ENCODE measurements at places on chromosomes 16 and 17.

DNA sequence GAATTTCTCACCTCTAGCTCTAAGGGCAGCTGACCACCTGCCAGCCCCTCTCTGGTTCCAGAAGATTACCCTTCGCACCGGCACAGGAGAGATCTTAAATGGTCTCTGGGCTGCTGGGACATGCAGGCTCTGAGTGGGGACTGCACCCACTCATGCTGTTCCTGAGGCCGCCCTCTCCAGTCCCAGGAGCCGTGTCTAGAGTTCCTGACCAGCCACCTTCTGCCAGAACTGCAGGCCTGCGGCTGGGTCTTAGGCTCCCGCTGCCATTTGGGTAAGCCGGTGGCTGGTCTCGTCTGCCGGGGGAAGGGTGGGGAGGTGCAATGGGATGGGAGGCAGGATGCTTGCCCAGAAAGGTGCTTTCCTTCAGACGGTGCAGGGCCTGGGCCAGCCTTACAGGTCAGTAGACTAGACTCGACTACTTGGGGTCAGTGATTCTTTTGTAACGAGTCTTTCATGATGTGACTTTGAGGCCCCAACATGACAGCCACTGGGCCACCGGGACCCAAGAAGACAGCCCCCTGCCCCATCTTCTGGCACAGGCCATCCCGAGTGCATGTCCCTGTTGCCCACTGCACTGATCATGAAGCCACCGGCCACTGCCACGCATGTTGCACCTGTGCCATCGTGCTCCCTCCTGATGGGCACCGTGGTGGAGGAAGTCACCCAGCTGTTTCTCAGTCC is 26.4 kb downstream of the B9D1 start:
- DNase-seq = peak; percentile 7

- no peak for DNase-seq
Observed at GRCh38 chr17:31314782-31315100, 887 bp upstream of the EVI2B start.

- no peak for DNase-seq
Observed at GRCh38 chr17:18143044-18143936, 34.7 kb downstream of the MYO15A start.

DNA sequence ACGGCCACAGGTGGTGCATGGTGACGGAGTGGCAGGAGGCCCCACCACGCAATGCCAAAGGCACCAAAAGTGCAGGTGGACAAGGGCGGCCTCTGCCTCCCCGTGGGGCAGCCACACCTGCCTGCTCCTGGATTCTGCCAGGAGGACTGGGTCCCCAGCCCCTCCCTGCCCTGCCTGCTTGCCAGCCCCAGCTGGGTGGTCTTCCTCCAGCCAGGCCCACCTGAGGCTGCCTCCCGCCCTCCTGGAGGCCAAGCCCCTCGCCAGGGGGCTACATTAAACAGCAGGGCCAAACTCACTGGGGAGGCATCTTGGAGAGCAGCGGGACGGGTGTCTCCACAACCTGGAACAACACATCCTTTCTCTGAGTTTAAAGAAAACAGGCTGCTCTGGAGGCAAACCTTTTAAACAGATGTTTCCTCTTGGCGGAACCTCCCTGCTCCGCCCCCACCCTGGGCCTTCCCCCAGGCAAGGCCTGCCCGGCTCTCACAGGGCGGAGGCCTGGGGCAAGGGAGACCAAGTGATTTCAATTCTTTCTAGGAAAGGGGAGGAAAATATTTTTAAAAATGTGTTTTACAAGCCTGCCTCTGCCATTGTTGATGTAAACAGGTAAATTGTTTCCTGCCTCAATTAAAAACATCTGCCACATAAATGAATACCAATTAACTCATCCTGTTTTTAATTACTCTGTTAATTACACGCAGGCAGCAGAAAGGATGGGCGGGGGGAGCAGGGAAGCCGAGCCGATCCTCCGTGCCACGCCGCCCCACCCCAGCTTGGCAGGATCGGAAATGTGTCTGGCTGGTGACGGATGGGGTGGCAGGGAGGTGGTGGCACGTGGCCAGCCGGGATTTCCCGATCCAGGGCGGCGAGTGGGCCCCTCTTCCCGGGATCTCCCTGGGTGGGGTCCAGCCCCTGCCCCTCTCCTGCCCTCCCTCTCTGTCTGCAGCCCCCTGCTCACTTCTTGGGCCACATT is 54.4 kb upstream of the PABPN1L start:
- peak; percentile 40 for DNase-seq

GRCh38 chr16:79287424-79287917 is 313.1 kb downstream of the MAF start:
- no peak for DNase-seq

- no peak for DNase-seq
Observed at GRCh38 chr16:11047939-11048800, 103.8 kb downstream of the CLEC16A start.

GRCh38 chr17:78082988-78083387 is 45.6 kb downstream of the TMC6 start:
- DNase-seq = no peak

DNA sequence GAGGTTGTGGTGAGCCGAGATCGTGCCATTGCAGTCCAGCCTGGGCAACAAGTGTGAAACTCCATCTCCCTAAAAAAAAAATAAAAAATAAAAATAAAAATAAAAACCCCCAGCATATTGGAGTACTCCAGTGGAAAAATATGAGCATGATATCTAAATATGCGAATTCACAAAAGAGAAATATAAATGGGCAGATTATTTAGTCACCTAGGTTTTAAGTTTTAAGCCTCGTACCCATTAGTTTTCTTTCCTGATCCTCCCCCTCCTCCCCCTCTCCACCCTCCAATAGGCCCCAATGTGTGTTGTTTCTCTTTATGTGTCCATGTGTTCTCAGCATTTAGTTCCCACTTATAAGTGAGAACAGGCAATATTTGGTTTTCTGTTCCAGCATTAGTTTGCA is 62.3 kb downstream of the GP2 start:
- DNase-seq = no peak

- DNase-seq = no peak
Observed at GRCh38 chr17:6648181-6648580, 3.2 kb downstream of the MED31 start.

DNA sequence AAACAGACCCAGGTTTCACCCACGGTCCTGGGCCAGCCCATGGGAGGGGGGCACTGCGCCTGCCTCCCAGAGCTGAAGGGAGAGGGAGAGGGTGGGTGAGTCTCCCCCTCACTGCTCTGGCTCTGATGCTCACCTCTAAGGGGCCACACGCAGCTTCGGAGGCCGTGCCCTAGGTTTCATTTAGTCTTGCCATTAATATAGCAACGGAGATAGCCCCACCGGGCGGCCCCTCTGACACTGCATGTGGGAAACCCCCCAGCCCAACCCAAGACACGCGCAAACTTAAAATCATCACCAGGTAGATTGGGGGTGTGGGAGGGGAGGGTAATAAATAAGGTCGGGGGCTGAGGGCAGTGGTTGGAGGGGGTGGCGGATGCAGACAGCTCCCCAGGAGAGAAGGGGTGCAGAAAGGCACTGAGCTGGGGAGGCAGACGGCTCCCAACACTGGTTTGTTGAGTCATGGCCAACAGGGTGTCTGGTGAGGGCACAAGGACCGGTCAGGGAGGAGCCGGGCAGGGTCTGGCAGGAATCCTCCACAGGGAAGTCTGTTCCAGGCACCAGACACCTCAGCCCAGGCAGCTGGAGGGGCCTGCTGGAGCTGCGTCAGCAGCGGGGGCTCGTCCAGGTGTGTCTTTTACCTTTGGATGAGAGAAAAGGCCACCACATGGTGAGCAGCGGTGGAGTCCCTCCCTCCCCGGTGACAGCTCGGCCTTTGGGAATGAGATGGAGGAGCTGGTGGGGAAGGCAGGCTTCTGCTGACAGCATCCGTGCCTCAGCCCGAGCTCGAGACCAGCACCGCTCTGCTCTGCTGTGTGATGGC is 32.0 kb upstream of the DOC2B start:
- no peak for DNase-seq

DNA sequence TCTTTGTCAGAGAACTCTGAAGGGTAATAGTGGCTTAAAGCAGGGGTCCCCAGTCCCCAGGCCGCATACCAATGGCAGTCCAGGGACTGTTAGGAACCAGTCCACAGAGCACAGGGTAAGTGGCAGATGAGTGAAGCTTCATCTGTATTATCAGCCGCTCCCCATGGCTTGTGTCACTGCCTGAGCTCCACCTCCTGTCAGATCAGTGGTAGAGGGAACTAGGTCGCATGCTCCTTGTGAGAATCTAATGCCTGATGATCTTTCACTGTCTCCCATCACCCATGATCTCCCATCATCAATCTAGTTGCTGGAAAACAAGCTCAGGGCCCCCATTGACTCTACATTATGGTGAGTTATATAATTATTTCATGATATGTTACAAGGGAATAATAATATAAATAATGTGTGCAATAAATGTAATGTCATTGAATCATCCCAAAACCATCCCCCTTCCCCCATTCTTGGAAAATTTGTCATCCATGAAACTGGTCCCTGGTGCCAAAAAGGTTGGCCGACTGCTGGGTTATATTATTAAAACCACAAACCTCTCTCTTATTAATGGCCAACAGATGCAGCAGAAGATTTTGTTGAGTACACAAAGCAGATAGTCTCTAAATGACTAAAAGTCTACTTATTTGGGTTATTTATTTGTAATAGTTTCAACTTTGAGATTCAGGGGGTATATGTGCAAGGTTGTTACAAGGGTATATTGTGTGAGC is 782.7 kb downstream of the CDH11 start:
- no peak for DNase-seq

- DNase-seq = no peak
Observed at GRCh38 chr16:48022496-48022895, 133.3 kb downstream of the ABCC12 start.

GRCh38 chr17:58082341-58082869 is 814 bp upstream of the DYNLL2 start:
- peak; percentile 11 for DNase-seq

- no peak for DNase-seq
Observed at GRCh38 chr17:56795221-56795865, 38.4 kb downstream of the C17orf67 start.

DNA sequence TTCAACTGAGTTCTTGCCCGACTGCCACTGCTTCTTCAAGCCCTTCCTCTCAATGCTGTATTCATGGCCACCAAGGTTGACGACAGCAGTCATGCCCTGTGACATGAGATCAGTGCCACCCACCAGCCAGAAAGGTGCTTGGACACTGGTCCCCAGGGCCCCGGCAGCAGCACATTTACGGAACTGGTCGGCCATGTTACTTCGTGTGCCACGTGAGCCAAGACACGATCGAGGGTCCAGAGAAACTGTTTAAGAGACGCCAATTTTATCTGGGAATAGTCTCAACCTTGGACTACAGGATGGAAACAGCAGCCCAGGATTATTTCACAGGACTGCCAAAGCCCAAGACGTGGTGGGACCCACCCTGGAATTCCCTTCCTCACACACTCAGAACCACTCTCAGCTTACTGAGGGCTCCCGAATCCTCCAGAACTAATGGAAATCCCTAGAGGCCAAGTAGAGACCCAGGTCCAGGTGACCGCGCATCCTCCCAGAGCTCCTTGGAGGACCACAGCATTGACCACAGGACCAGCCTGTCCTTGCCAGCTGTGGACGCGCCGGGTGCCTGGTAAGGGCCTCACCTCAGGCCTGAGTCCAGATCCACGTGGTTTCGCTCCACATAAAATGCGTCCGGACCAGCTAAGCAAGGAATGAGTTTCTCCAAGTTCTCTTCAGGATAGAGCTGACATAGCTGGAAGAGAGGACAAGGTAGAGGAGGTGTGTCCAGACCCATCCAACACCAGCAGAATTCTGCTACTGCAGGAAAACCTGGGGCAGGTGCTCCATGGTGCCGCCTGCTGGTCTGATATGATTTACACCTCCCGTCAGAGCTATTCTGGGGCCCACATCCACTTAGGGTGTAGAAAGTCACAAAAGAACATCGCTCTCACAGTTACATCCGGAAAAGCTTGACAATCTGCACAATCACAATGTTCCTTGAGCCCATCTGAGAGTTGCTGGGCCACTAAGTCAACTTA is 28.2 kb downstream of the MAP1LC3B start:
- DNase-seq = no peak

DNA sequence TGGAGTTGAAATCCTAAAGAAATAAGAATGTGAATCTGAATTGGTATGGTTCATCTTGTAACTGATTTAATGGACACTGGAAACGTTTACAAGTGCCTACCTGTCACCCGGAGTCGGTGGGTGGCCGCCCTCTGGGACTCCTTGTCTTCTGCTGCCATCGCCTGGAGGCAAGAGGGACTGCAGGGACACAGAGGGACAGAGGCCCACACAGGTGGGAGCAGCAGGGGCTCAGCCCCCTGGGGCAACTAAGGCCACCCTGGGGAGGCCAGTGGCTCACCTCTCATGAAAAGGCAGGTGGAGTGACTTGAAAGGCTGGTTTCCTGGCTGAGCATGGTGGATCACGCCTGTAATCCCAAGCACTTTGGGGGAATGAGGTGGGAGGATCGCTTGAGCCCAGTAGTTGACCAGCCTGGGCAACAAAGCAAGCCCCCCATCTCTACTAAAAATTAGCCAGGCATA is 23.2 kb downstream of the TMEM92 start:
- peak; percentile 90 for DNase-seq

DNA sequence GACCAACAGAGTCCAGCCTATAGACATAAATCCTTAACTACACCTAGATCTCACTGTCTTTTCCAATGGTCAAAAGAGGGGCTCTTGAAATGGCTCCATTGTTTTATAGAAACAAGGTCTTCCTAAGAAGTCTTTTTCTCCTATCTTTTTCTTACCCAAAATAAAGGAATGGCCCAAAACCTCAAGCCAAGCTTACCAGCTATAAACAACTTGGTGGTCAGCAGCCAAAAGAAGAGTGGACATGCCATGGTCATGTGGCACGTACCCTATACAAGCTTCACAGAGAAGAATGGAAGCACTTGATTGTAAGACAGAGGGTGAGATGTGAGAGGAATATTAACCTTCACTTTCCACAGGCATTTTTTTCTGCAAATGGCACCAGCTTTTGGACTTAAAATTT is 82.1 kb upstream of the GNAO1 start:
- no peak for DNase-seq

DNA sequence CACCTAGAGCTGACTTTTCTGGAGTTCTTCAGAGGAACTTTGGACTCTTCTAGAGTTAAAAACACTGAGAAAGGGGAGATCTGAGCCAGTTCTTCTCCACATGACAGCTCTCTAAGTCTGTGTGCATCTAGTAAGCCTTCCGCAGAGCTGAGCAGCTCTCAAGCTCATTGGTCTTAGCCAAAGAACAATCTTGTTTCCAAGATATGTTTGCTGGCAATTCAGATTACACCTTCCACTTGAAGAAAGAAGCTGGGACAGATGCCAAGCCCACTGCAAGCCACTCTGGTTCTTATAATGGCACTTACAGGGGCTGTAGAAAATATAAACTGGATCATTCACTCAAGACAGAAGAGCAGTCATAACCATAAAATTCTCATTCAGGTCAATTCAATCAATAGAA is 134.1 kb upstream of the TOX3 start:
- no peak for DNase-seq

GRCh38 chr17:259341-259976 is 78.0 kb upstream of the DOC2B start:
- DNase-seq = no peak

GRCh38 chr17:66192378-66192687 is 400 bp upstream of the CEP112 start:
- DNase-seq = no peak

- DNase-seq = no peak
Observed at GRCh38 chr16:60755907-60756306, 1280.3 kb downstream of the CDH8 start.

GRCh38 chr17:78839235-78839761 is 1.3 kb downstream of the USP36 start:
- peak; percentile 46 for DNase-seq

- no peak for DNase-seq
Observed at GRCh38 chr16:68802190-68802589, 41.1 kb upstream of the TANGO6 start.

Data from activated CD4-positive, alpha-beta memory T cell treated with anti-CD3 and anti-CD28 coated beads for 36 hours (primary cell).